Breast epithelium (tissue), 4 donors: ENCODE measurements at places on chromosomes 3 and 15. TPM values are rescaled to one million over a fixed set of nuclear protein-coding genes. Genes with fewer than 3 reads are reported as not detected.

GRCh38 chr3:156050918-156051317 lies 69.5 kb upstream of the KCNAB1 start:
- no peak for DNase-seq
- H3K4me1 ChIP-seq: no peaks in the 10 kb centered on the region
- H3K27ac ChIP-seq: no peak overlapping the region
- H3K4me3 ChIP-seq: no peak overlapping the region
- no peaks in the 10 kb centered on the region for H3K36me3 ChIP-seq
- no peaks in the 10 kb centered on the region for H3K27me3 ChIP-seq

GRCh38 chr15:65980824-65981456 lies 111.6 kb downstream of the RAB11A start:
- no peaks in the 10 kb centered on the region for H3K36me3 ChIP-seq
- no peak overlapping the region for H3K27ac ChIP-seq

ZNF621 gene
- 16.4 TPM for total RNA-seq

DNA sequence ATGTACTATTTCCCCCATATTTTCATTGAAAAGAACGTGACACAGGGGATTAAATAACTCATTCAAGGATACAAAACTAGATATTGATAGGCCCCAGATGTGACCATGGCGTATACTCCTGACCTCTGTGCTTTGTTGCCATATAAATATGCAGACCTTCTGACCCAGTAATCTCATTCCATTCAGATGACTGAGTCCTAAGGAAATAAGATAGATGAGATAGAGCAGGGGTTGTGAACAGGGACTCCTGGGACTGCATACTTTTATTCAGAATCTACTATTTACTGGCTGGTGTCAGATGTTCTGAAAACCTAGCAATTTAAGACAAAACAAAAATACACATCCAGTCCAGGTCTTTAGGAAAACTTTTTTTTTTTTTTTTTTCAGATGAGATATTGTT lies 139.2 kb upstream of the MANF start:
- H3K36me3 ChIP-seq: no peaks in the 10 kb centered on the region
- no peaks in the 10 kb centered on the region for H3K27me3 ChIP-seq
- no peak overlapping the region for H3K4me3 ChIP-seq
- no peak for DNase-seq
- H3K4me1 ChIP-seq: no peaks in the 10 kb centered on the region

DNA sequence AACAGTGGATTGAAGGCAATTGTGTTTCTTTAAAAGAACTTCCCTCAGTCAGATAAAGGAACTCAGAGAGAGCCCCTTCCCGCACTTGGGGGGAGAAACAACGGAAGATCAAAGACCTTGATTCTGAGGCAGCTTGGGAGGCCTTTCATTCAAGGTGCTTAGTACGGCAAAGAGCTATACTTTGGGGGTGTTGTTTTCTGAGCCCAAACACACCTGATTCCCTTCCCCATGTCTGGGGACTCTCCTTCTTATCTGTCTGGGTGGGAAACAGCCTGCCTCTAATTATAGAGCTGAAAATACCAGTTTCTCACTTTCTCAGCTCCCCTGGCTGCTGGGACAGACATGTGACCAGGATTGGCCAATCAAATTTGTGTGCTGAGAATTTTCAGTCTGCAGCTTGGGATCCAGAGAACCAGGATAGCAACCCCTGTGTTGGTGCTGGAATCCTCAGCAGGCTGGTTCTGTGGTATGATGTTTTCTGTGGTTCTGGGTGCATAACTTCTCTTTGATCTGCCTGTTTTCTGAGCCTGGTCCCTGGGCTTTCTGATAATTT lies 19.4 kb upstream of the IQCF6 start:
- no peaks in the 10 kb centered on the region for H3K36me3 ChIP-seq
- no peak for DNase-seq
- H3K27ac ChIP-seq: no peak overlapping the region

- no peak overlapping the region for H3K4me3 ChIP-seq
- no peaks in the 10 kb centered on the region for H3K36me3 ChIP-seq
- H3K27me3 ChIP-seq: no peaks in the 10 kb centered on the region
These were observed 105.4 kb upstream of the TNIK start for GRCh38 chr3:171565481-171566058.

GRCh38 chr15:101121511-101122090 lies 130.2 kb downstream of the CHSY1 start:
- no peaks in the 10 kb centered on the region for H3K27me3 ChIP-seq
- H3K36me3 ChIP-seq: no peaks in the 10 kb centered on the region
- H3K4me3 ChIP-seq: peak overlapping the region; percentile 39

HAPLN3 gene
- 24.6 TPM for total RNA-seq

- H3K4me1 ChIP-seq: no peaks in the 10 kb centered on the region
- no peak for DNase-seq
- no peaks in the 10 kb centered on the region for H3K27me3 ChIP-seq
- H3K4me3 ChIP-seq: no peak overlapping the region
- peaks cover 5% of the 10 kb centered on the region for H3K36me3 ChIP-seq
- peak overlapping the region; percentile 52 for H3K27ac ChIP-seq
These were observed 6.0 kb downstream of the NXPE3 start for GRCh38 chr3:101784855-101785613.

DNA sequence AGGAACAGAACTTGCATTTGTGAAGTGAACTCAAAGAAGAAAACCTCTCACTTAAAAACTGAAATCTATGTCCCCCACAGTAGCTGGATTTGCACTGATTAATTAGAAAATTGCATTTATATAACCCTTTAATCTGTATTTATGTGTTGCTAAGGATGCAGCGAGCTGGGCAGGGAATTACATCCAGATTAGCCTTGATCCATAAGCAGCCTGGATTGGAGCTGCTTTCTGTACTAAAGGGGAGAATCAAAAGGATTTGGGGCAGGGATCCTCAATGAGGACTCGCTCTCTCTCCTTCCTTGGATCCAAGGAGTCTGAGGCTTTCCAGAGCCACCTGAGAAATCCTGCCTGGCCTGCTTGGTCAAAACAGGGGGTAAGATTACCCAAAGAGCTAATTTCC lies 125.9 kb downstream of the TLE3 start:
- no peak overlapping the region for H3K4me3 ChIP-seq
- H3K4me1 ChIP-seq: no peaks in the 10 kb centered on the region
- no peak overlapping the region for H3K27ac ChIP-seq
- H3K27me3 ChIP-seq: no peaks in the 10 kb centered on the region
- no peaks in the 10 kb centered on the region for H3K36me3 ChIP-seq
- no peak for DNase-seq

PPP1R14D gene
- 4.9 TPM for total RNA-seq

GRCh38 chr15:60265057-60265456 lies 132.7 kb downstream of the ANXA2 start:
- DNase-seq: no peak
- H3K27me3 ChIP-seq: no peaks in the 10 kb centered on the region

GRCh38 chr3:106629215-106629832 lies 747.9 kb upstream of the CCDC54 start:
- no peaks in the 10 kb centered on the region for H3K36me3 ChIP-seq
- DNase-seq: no peak
- no peak overlapping the region for H3K27ac ChIP-seq
- no peaks in the 10 kb centered on the region for H3K4me1 ChIP-seq

GRCh38 chr15:92650256-92650655 lies 5.3 kb downstream of the FAM174B start:
- no peaks in the 10 kb centered on the region for H3K27me3 ChIP-seq
- peak; percentile 20 for DNase-seq
- H3K4me1 ChIP-seq: no peaks in the 10 kb centered on the region
- no peaks in the 10 kb centered on the region for H3K36me3 ChIP-seq
- H3K27ac ChIP-seq: peak overlapping the region; percentile 29
- H3K4me3 ChIP-seq: no peak overlapping the region

SCN5A gene
- 0.29 TPM for total RNA-seq

DNA sequence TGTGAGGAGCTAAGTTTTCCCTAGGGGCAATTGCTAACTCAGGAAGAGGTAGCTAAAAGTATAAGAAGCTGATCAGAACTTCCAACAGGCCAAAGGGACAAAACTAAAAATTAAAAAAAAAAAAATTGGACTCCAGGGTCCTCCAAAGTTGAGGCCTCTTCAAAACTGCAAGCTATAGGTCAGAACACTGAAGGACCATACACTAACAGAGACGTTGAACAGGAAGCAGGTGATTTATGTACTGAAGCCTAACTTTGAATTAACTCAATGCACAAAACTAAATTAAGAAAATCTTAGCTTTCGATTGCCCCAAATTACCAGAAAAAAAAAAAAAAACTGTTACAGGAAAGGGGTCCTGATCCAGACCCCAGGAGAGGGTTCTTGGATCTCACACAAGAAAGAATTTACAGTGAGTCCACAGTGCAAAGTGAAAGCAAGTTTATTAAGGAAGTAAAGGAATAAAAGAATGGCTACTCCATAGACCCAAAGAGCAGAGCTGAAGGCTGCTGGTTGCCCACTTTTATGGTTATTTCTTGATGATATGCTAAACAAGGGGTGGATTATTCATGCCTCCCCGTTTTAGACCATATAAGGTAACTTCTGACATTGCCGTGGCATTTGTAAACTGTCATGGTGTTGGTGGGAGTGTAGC lies 442.8 kb upstream of the NECTIN3 start:
- H3K27me3 ChIP-seq: no peaks in the 10 kb centered on the region
- no peak overlapping the region for H3K27ac ChIP-seq
- no peaks in the 10 kb centered on the region for H3K36me3 ChIP-seq
- H3K4me1 ChIP-seq: no peaks in the 10 kb centered on the region
- H3K4me3 ChIP-seq: no peak overlapping the region
- DNase-seq: no peak

- H3K4me1 ChIP-seq: no peaks in the 10 kb centered on the region
- H3K4me3 ChIP-seq: no peak overlapping the region
- H3K36me3 ChIP-seq: no peaks in the 10 kb centered on the region
- no peaks in the 10 kb centered on the region for H3K27me3 ChIP-seq
These were observed 4.2 kb upstream of the CHRM5 start for GRCh38 chr15:33963831-33964664.

DNA sequence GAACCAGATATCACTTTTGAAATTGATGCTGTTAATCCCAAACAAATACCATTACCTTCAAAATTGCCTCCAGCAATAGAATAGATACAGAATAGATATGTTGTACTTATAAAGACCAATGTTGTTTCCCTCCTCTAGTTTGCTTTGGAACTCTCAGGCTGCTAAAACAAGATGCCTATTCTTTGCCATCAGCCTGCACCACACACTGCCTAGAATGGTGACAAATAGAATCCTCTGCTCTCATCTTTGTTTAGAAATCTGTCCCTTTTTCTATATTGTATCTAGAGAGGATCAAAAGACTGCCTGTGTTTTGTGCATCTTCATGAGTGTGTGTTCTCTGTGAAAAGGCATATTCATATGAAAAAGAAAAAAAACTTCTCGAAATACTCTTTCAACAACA lies 349.2 kb upstream of the CCDC54 start:
- no peak overlapping the region for H3K4me3 ChIP-seq
- H3K36me3 ChIP-seq: no peaks in the 10 kb centered on the region
- H3K4me1 ChIP-seq: no peaks in the 10 kb centered on the region

- no peak overlapping the region for H3K4me3 ChIP-seq
- no peaks in the 10 kb centered on the region for H3K36me3 ChIP-seq
- H3K27ac ChIP-seq: no peak overlapping the region
- peaks cover 3% of the 10 kb centered on the region for H3K27me3 ChIP-seq
- no peak for DNase-seq
- H3K4me1 ChIP-seq: peaks cover 7% of the 10 kb centered on the region
These were observed 67.8 kb downstream of the LINGO1 start for GRCh38 chr15:77564938-77565337.

CCDC39 gene
- not detected for total RNA-seq

GRCh38 chr3:194231929-194232832 lies 96.2 kb downstream of the HES1 start:
- no peaks in the 10 kb centered on the region for H3K4me1 ChIP-seq
- no peaks in the 10 kb centered on the region for H3K27me3 ChIP-seq
- no peak overlapping the region for H3K27ac ChIP-seq
- no peak for DNase-seq
- H3K4me3 ChIP-seq: no peak overlapping the region

GRCh38 chr3:77686560-77686959 lies 646.7 kb downstream of the ROBO2 start:
- no peak overlapping the region for H3K27ac ChIP-seq
- no peaks in the 10 kb centered on the region for H3K4me1 ChIP-seq
- DNase-seq: no peak

ALG1L2 gene
- not detected for total RNA-seq

ACOX2 gene
- total RNA-seq: 12.1 TPM

RBSN gene
- 29.6 TPM for total RNA-seq

DNA sequence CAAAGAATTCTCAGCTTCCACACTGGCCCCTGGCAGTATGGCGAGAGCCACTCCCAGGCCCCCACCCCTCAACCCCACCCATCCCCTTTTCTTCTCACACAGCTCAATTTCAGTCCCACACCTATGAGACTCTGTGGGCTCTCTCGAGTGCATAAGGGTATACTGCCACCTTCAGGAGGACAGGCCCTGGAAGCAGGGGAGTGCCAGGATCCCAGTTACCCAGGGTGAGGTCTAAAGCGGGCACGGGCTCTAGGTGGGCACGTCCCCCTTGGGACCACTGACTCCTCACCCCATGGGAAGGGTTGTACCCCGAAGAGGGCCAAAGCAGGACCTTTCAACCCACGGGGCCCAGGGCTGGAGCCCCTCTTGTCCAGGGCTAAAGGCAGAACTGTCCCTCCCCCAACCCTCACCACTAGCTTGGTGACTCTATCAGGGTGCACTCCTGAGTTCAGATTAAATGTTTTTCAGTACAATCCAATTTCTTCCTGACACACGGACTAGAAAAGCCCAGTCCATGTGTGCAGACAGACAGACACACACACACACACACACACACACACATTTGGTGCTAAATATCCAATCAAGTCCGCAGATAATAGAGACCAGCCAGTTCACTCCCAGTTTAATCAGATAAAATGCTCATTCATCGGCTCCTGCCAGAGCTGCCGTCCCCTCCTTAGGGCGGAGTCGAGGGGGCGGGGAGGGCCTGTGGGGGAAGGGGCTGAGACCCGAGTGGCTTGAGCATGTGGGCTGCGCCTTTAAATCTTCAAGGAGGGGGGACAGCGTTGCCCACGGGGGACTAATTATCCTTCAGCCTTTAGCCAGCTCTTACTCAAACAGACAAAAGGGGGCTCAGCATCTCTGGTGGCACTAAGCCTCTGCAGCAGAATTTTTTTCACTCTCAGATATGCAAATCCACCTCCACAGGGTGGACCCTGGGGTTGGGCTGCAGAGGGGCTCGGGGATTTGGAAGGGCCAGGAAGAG lies 59.3 kb downstream of the CYP11A1 start:
- no peak overlapping the region for H3K4me3 ChIP-seq
- H3K4me1 ChIP-seq: no peaks in the 10 kb centered on the region
- H3K27me3 ChIP-seq: no peaks in the 10 kb centered on the region
- H3K36me3 ChIP-seq: no peaks in the 10 kb centered on the region
- no peak overlapping the region for H3K27ac ChIP-seq
- DNase-seq: no peak

GRCh38 chr3:136862617-136863322 lies 762 bp downstream of the NCK1 start:
- H3K4me3 ChIP-seq: peak overlapping the region; percentile 96
- H3K4me1 ChIP-seq: no peaks in the 10 kb centered on the region
- no peaks in the 10 kb centered on the region for H3K27me3 ChIP-seq
- H3K36me3 ChIP-seq: no peaks in the 10 kb centered on the region
- H3K27ac ChIP-seq: peak overlapping the region; percentile 99

DNA sequence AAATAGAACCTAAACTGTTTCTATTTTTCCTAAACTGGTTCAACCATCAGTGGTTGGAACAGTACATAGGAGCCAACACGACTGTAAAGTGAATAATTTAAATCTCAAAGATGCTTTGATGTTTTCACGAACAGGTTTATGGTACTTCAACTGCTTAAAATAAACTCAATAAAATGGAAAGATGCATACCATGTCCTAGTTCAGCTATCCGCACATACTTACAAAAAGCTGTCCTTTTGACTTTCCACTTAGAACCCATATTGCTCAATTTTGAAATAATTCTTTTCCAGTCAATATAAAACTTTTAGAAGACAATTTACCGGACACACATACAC lies 902 bp downstream of the CMTM6 start:
- DNase-seq: no peak
- H3K4me1 ChIP-seq: no peaks in the 10 kb centered on the region
- H3K36me3 ChIP-seq: no peaks in the 10 kb centered on the region

CTXND1 gene
- total RNA-seq: not detected
